Muscle of arm (tissue), 14 donors: ENCODE measurements at places on chromosomes 13 and 19. TPM values are rescaled to one million over a fixed set of nuclear protein-coding genes. Genes with fewer than 3 reads are reported as not detected.

The KLK12 gene
- polyA plus RNA-seq, result not detected

The SLC25A41 gene
- 0.44 TPM for polyA plus RNA-seq

The ZNF773 gene
- 8.3 TPM for polyA plus RNA-seq

DNA sequence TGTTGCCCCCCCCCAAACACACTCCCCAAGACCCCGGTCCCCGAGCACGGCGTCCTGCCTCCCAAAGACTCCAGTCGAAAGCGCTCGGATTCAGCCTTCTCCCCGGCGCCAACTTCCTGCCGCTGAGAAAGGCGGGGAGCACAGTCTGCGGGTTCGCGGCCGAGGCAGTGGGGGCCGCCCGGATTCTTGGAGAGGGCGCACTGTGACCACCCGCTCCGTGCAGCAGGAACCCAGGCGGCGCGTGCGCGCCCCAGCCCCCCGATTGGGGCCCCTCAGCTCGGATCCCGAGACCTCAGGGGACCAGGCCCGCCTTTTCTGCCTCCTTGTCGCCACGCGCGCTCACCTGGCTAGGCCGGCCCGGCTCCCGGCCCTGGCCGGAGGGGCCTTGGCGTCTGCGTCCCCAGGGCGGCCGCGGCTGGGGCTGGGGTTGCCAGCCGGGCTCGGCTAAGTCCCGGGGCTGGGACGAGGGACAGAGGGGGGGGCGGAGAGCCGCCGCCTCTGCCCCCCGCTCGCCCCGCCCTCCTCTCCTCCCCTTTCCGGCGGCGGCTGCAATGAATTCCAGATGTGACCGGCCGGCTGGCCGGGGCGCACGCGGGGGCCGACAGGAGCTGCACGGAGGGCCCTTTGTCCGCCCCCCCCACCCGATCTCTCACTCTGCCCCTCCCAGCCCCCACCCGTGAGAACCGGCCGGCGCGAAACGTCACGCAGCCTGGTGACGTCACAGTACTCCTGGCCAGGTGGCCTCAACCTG is at the start of gene S1PR2:
Gene S1PR2 (minus strand): TSS at position 471 of the 751 bp plus-strand sequence. CDS start 6,426 bp downstream, outside the sequence.
- DNase-seq, result peak; percentile 81

The CBLC gene
- polyA plus RNA-seq, result not detected

- DNase-seq, result peak; percentile 61
These were observed 34.4 kb downstream of the PIP5K1C start for GRCh38 chr19:3665681-3666544.

GRCh38 chr13:22399801-22400420 is 729.0 kb downstream of the FGF9 start:
- DNase-seq, result no peak

DNA sequence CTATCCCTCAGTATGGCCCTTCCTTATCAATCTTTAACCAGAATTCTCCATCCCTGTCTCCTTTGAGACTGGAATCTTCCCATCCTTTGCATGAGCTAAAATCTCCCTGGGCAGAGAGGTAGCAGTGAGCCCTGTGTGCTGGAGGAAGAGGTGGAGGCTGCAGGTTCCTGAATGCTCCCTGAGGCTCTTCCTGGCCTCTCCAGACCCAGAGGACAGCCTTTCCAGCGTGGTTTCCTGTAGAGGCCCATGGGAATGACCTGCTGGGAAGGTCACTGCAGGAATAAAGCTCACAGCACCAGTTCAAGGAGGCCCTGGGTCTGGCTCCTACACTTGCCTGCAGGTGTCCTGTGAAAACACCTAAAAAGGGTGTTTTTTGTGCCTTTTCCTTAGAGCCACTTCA is 4.6 kb downstream of the OR10H2 start:
- no peak for DNase-seq

The RGL3 gene
- 0.42 TPM for polyA plus RNA-seq

The LSM7 gene
- polyA plus RNA-seq, result 64.0 TPM

The RFXAP gene
- 13.5 TPM for polyA plus RNA-seq

- no peak for DNase-seq
These were observed 4.8 kb upstream of the DGKH start for GRCh38 chr13:42043676-42044075.

GRCh38 chr13:24192057-24192810 is 31.7 kb downstream of the SPATA13 start:
- no peak for DNase-seq

- DNase-seq, result no peak
These were observed 4.5 kb downstream of the ZNF507 start for GRCh38 chr19:32349724-32350470.

GRCh38 chr13:59318320-59318930 is 845.3 kb downstream of the DIAPH3 start:
- peak; percentile 76 for DNase-seq

DNA sequence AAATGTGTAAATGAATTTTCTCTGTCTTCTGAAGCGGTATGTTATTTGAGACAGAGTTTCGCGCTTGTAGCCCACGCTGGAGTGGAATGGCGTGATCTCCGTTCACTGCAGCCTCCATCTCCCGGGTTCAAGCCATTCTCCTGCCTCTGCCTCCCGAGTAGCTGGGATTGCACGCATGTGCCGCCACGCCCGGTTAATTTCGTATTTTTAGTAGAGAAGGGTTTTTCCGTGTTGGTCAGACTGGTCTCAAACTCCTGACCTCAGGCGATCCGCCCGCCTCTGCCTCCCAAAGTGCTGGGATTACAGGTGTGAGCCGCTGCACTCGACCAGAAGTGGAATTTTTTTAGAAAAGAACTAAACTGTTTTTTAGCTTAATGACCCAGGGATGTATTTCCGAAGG is 3.4 kb upstream of the ZNF808 start:
- no peak for DNase-seq

GRCh38 chr13:33636955-33637670 is 180.8 kb upstream of the RFC3 start:
- no peak for DNase-seq
